ENCODE measurements at places on chromosomes 7 and 10. TPM values are rescaled to one million over a fixed set of nuclear protein-coding genes. Genes with fewer than 3 reads are reported as not detected.

- H3K27me3 ChIP-seq = peaks cover 9% of the 10 kb centered on the region
- no peaks in the 10 kb centered on the region for H3K4me1 ChIP-seq
- DNase-seq = no peak
- H3K27ac ChIP-seq = no peak overlapping the region
- no peak overlapping the region for H3K4me3 ChIP-seq
These were observed 230.0 kb downstream of the PHF14 start for GRCh38 chr7:11203683-11204082.

DNA sequence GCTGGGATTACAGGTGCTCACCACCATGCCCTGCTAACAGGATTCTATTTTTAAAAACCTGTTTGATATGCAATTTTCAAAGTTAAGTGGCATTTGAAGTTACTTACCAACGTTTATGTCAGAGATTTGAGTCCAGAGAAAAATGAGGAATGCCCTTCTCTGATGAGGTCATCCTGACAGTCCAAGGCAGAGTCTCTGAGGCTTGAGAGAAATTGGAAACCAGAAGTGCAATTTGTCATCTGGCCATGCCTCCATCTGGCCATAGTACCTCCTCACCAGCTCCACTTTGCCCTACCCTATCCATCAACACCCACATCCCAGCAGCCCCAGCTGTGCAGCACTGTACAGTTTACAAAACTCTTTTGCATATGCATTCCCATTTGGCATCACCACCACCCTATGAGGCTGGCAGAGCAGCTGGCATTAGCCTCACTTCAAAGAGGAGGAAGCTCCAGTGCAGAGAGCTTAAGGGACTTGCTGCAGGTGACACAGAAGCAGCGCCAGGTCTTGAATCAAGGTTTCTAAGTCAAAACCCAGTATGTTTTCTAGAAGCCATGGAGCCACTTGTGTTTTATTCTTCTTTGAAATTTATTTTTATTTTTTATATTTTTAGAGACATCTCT is 54.5 kb upstream of the PDZD8 start:
- no peaks in the 10 kb centered on the region for H3K27me3 ChIP-seq
- no peaks in the 10 kb centered on the region for H3K36me3 ChIP-seq
- peaks cover 9% of the 10 kb centered on the region for H3K4me1 ChIP-seq
- H3K27ac ChIP-seq = no peak overlapping the region
- DNase-seq = no peak

TLX1 gene
- 0.33 TPM for total RNA-seq

GRCh38 chr10:102782673-102783551 is 39.2 kb downstream of the WBP1L start:
- no peak for DNase-seq
- H3K27me3 ChIP-seq = no peaks in the 10 kb centered on the region
- H3K27ac ChIP-seq = no peak overlapping the region
- H3K4me1 ChIP-seq = peaks cover 54% of the 10 kb centered on the region
- no peak overlapping the region for H3K4me3 ChIP-seq
- peaks cover 4% of the 10 kb centered on the region for H3K36me3 ChIP-seq

DNA sequence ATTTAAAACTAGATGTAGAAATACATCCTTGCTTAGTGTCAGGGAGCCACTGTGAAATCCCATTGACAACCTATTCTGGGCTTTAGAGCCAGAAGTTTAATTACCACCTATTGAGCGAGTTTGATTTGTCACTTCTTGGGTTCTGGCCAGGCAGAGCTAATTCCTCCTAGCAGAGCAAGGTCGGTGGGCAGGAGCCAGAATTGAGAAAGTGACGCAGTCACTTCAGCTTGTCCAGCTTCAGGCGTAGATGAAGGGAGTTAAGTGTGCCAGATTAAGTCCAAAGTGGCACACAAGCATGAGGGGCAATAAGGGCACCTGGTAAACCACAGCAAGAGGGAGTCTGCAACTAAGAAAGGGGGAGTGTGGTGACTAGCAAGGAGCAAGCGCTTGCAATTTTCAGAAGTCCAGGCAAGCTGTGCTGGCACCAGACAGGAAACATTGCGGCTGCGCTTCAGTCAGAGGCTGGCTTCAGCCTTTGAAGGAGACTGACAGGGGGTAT is 119.4 kb downstream of the ST7 start:
- DNase-seq = no peak
- peaks cover 4% of the 10 kb centered on the region for H3K4me1 ChIP-seq
- H3K4me3 ChIP-seq = no peak overlapping the region
- H3K27ac ChIP-seq = no peak overlapping the region
- no peaks in the 10 kb centered on the region for H3K36me3 ChIP-seq

GRCh38 chr7:51010534-51010933 is 227.8 kb upstream of the GRB10 start:
- no peaks in the 10 kb centered on the region for H3K4me1 ChIP-seq
- peaks cover 71% of the 10 kb centered on the region for H3K27me3 ChIP-seq
- H3K27ac ChIP-seq = no peak overlapping the region
- no peak for DNase-seq

- H3K4me3 ChIP-seq = no peak overlapping the region
- H3K4me1 ChIP-seq = no peaks in the 10 kb centered on the region
- DNase-seq = no peak
- no peaks in the 10 kb centered on the region for H3K36me3 ChIP-seq
- H3K27me3 ChIP-seq = peaks cover 6% of the 10 kb centered on the region
These were observed 59.1 kb downstream of the GATA3 start for GRCh38 chr10:8113616-8114015.

GRCh38 chr7:156751319-156751718 is 110.7 kb downstream of the RNF32 start:
- H3K36me3 ChIP-seq = peaks cover 24% of the 10 kb centered on the region
- H3K27ac ChIP-seq = no peak overlapping the region
- no peaks in the 10 kb centered on the region for H3K4me1 ChIP-seq
- H3K4me3 ChIP-seq = no peak overlapping the region

DNA sequence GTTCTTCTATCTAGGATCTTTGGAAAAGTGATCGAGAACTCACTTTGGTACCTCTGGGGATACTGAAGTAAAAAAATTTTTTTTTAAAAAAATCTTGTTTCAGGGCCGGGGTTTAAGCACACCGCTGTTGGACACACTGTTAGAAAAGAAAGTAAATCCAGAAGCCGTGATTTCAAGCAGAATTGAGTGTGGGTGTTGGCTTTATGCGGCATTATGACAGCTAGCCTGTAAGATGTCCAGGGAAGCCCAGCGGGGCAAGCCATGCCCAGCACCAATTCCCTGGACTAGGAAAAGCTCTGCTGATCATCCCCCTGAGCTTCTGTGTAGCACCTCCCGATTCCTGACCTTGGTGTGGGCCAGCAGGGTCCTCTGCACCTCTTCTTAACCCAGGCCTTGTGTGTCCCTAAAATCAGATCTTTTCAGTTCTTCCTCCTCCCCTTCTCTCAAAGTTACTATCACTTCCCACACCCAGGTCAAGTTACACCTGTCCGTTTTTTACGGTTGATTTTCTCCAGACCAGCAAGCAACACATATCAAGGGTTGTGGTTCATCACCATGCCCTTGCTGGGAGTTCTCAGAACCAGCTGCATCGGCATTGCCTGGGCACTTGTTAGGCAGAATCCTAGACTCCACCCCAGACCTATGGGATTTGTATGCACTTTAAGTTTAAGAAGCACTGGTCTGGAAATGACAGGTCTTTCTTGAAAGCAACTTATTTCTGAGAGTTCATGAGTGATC is 205.3 kb downstream of the TAX1BP1 start:
- H3K4me1 ChIP-seq = no peaks in the 10 kb centered on the region
- H3K36me3 ChIP-seq = no peaks in the 10 kb centered on the region
- H3K4me3 ChIP-seq = no peak overlapping the region
- H3K27me3 ChIP-seq = peaks cover 46% of the 10 kb centered on the region

AKR1C2 gene
- 29.4 TPM for total RNA-seq

STK31 gene
- 0.20 TPM for total RNA-seq

DNA sequence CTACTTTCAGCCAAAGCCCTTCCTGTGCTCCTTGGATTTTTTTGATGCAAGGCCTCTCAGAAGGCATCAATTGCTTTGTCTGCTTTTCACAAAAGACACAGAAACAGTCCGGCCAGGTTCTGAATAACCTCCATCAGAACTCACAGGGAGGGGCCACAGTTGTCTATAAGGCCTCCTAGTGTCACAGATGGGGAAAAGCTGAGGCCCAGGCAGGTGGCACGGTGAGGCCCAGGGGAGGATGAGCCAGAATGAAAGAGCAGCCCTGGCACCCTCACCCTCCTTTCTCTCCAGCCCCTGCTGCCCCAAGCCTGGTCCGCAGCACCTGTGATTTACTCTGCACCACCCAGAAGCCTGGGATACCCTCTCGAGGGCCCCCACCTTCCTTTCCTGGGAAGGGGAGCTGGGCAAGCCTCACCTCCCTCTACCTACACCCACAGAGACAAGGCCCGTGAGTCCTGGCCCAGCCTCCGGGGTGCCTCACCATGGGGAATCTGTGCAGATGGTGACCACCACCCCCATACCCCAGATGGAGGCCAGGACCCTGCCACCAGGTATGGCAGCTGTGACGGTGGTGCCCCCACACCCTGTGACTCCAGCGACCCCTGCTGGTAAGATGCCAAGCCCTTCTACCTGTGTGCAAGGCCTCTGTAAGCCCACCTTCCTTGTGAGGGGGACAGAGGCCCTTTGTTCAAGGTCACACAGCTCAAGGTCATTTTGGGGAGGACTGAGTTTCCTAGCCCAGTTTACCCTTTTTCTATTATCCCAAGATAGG is 26.2 kb upstream of the ZNF467 start:
- no peaks in the 10 kb centered on the region for H3K36me3 ChIP-seq
- peak; percentile 72 for DNase-seq
- H3K27ac ChIP-seq = no peak overlapping the region
- H3K4me3 ChIP-seq = no peak overlapping the region

GRCh38 chr10:42738679-42739078 is 43.9 kb upstream of the BMS1 start:
- no peak overlapping the region for H3K27ac ChIP-seq
- no peak for DNase-seq
- no peak overlapping the region for H3K4me3 ChIP-seq
- 0 out of 3 replicates have a peak, but pooled peaks cover 4% of the 10 kb centered on the region for H3K27me3 ChIP-seq
- H3K36me3 ChIP-seq = no peaks in the 10 kb centered on the region

TFEC gene
- not detected for total RNA-seq

- DNase-seq = no peak
- no peak overlapping the region for H3K4me3 ChIP-seq
- H3K27me3 ChIP-seq = no peaks in the 10 kb centered on the region
- H3K4me1 ChIP-seq = no peaks in the 10 kb centered on the region
These were observed 868.1 kb upstream of the AUTS2 start for GRCh38 chr7:68730194-68730593.

GRCh38 chr7:111750228-111750627 is 187.9 kb upstream of the IMMP2L start:
- H3K27me3 ChIP-seq = 0 out of 2 replicates have a peak, but pooled peaks cover 5% of the 10 kb centered on the region
- H3K36me3 ChIP-seq = no peaks in the 10 kb centered on the region
- no peak overlapping the region for H3K27ac ChIP-seq
- H3K4me1 ChIP-seq = no peaks in the 10 kb centered on the region

- H3K27me3 ChIP-seq = no peaks in the 10 kb centered on the region
- no peak overlapping the region for H3K4me3 ChIP-seq
- H3K36me3 ChIP-seq = no peaks in the 10 kb centered on the region
These were observed 1.5 kb upstream of the LHPP start for GRCh38 chr10:124460144-124460543.
